ENCODE measurements at places on chromosomes 2 and 18.

DNA sequence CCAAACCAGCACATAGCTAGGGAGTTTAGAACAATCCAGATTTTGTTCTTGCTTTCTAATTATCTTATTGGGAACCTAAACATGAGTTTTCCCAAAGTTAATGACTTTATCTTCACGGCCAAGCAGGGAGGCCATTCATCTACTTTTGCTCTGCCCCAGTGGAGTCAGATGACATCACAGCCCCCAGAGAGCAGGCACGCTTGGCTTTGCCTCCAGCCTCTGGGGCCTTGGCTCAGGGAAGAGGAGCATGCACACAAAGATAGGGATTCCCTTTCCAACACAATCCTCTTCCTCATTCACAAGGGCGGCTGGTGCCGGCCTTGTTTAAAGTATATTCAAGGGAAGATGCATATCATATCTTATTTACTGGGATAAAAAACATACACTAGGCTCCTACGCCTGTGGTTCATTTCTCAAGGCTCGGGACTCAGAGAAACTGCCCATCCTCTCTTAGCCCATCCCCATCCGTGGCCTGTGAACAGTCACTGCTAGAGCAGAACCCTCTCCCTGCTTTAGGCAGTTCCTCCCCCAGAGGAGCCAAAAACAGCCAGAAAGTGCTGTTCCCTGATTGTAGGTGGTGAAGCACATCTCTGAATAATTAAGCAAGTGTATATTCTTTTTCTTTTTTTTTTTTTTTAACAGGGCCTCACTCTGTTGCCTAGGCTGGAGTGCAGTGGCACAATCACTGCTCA, 21.2 kb downstream of the TGFA start:
- no peak for DNase-seq

DNA sequence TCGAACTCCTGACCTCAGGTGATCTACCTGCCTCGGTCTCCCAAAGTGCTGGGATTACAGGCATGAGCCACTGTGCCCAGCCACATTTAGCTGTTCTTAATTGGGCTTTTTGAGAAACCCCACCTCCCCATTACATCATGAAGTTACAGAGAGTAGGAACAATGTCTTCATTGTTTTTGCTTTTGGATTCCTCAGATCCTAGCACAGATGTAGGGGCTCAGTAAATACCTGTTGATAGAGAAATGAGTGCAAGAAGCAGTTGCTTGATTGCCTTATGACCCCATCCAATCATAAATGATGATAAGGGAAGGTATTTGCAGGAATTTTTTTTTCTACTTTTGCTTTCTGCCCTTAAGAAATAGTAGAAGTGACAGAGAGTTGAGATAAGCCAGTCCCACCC, 25.4 kb downstream of the GREB1L start:
- no peak for DNase-seq

- DNase-seq: no peak
Measured at GRCh38 chr2:172470958-172471922, 43.9 kb downstream of the ITGA6 start.

GRCh38 chr2:24971286-24971535, 544 bp downstream of the DNAJC27 start:
- DNase-seq: no peak

DNA sequence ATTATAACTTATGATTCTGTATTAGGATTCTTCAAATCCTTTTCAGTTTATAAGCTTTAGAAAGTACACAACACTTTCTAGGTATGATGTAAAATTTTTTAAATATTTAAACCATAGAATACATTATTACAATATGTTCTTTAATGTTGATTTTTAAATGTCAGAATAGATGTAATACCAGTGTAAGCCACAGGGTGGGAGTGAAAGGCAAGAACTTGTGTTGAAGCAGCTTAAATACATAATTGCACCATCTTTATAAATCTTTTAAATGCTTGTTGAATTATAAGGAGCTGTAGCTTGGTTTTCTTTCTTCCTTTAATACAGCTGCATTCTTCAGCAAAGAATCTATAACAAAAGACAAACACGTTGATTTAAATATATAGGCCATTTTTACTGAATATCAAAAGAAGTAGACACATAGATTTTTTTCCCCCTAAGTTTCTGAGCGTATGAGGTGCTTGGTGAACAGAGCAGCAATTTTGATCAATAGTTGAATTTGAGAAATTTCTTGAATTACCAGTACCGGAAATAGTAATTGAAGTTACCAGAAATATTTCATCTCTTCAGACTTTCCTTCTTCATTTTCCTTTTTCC, 63.0 kb downstream of the TANK start:
- no peak for DNase-seq

GRCh38 chr2:196413821-196414274, 225.7 kb upstream of the CCDC150 start:
- no peak for DNase-seq

- no peak for DNase-seq
Measured at GRCh38 chr2:95278051-95278471, 3.8 kb downstream of the PROM2 start.
